ENCODE measurements at places on chromosomes 12 and 14. TPM values are rescaled to one million over a fixed set of nuclear protein-coding genes. Genes with fewer than 3 reads are reported as not detected.

- no peak for DNase-seq
- H3K27me3 ChIP-seq, result peaks cover 14% of the 10 kb centered on the region
- no peak overlapping the region for H3K4me3 ChIP-seq
- no peaks in the 10 kb centered on the region for H3K4me1 ChIP-seq
Measured at GRCh38 chr14:90467501-90467900, 70.7 kb downstream of the CALM1 start.

TSPAN19 gene
- not detected for total RNA-seq

LRCOL1 gene
- total RNA-seq, result 0.28 TPM

TOMM20L gene
- not detected for total RNA-seq

DNA sequence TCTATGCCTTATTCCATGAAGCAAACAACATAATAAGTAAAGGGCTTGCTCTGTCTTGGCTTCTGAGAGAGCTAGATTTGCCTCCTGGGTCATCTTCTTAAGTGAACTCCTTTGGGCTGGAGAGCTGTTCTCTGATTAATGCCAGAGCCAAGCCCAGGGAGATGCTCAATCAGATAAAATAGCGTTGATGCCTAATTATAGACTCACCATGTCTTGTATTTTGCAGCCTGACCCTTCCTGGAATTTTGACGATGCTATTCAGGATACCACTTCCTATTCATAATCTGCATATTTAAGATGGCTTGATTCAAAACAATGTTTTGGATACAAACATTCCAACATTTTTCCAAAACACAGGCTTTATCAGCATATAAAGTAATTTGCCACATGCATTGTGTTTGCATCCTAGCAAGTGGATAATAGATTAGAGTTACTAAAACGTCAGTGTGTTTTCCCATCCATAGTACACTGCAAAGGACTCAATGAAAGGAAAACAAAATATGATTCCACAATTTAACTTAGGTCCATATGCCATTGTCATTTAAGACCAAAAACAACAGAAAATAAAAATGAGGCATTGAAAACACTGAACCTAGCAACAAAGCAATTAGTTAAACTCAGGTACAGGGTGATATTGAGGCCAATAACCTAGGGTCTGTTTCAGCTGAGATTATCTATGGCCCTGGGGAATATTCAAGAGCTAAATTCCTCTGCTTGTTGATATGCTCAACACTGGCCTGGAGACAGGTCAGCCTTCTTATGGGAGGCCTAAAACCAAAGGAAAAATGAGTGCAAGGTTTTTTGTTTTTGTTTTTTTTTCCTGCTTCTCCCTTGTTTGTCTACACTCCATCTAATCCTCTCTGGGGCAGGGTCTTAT, 184.2 kb upstream of the FOXN3 start:
- no peaks in the 10 kb centered on the region for H3K27me3 ChIP-seq
- DNase-seq, result no peak
- no peaks in the 10 kb centered on the region for H3K4me1 ChIP-seq
- no peak overlapping the region for H3K27ac ChIP-seq

DNA sequence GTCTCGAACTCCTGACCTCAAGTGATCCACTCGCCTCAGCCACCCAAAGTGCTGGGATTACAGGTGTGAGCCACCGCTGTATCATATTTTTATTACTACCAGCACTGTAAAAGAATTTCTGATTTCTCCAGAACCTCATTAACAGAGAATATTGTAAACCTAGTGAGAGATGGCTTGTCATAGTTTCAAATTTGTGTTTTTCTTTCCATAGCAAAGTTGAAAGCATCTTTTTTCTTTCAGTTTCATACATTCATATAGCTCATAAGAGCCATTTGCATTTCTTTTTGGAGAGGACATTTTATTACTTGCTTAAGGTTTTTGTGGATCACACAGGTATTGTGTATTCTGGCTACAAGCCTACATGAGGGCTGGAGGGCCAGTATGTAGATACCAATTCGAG, 58.0 kb downstream of the MIS18BP1 start:
- no peaks in the 10 kb centered on the region for H3K36me3 ChIP-seq
- no peak overlapping the region for H3K27ac ChIP-seq
- no peak for DNase-seq
- no peaks in the 10 kb centered on the region for H3K27me3 ChIP-seq

KLRC4 gene
- total RNA-seq, result not detected

SPTB gene
- under 0.01 TPM for total RNA-seq

RDH5 gene
- 8.9 TPM for total RNA-seq

DNA sequence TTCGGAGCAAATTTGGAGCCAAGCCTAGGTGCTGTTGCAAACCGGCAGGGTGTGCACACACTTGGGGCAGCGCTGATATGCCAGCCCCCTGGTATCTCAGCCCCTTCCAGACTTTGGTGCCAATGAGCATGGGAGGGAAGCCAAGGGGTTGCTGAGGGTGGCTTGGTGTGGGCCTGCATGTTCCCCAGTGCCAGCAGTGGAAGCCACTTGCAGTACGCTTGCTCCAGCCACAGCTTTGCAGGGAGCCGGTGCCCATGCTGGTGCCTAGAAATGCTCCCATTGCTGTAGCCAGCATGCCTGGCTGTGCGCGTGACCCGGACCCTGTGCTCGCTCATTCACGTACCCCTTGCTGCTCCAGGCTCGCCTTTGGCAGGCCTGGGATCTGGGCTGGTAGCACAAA, 67.1 kb upstream of the DNM1L start:
- DNase-seq, result no peak
- H3K27me3 ChIP-seq, result no peaks in the 10 kb centered on the region
- H3K4me1 ChIP-seq, result no peaks in the 10 kb centered on the region
- H3K36me3 ChIP-seq, result peaks cover 16% of the 10 kb centered on the region
- H3K27ac ChIP-seq, result no peak overlapping the region
- H3K4me3 ChIP-seq, result no peak overlapping the region

GRCh38 chr14:89284333-89285058, 132.5 kb downstream of the FOXN3 start:
- no peaks in the 10 kb centered on the region for H3K4me1 ChIP-seq
- peak; percentile 63 for DNase-seq
- no peak overlapping the region for H3K27ac ChIP-seq
- no peak overlapping the region for H3K4me3 ChIP-seq
- no peaks in the 10 kb centered on the region for H3K27me3 ChIP-seq
- H3K36me3 ChIP-seq, result peaks cover 10% of the 10 kb centered on the region

DNA sequence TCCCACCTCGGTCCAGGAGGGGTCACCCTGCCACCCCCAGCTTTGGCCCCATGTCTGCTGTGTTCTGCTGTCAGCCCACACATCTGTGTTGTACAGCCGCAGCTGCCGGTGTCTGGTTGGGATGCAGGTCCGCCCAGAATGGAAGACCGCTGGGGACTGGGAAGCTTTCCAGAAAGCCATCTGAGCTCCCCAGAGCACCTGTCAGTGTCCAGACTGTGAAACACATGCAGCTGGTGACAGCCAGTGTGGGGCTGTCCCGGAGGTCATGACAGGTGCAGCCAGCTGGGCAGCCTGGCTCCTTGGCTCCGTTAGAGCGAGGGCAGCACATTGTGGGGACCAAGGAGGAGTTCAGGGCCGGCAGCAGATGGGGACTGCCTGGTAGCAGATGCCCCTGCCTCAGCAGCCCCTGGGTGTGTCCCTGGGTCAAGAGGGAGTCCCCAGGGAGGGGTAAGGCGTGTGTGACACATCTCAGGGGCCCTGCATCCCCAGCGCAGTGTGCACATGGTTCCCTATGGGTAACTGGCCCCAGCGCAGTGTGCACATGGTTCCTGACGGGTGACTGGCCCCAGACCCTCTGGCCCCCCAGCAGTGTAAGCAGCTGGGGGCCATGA, 16.4 kb downstream of the CEP170B start:
- H3K27me3 ChIP-seq, result no peaks in the 10 kb centered on the region
- no peaks in the 10 kb centered on the region for H3K4me1 ChIP-seq
- peaks cover 39% of the 10 kb centered on the region for H3K36me3 ChIP-seq
- DNase-seq, result no peak
- no peak overlapping the region for H3K4me3 ChIP-seq

DNA sequence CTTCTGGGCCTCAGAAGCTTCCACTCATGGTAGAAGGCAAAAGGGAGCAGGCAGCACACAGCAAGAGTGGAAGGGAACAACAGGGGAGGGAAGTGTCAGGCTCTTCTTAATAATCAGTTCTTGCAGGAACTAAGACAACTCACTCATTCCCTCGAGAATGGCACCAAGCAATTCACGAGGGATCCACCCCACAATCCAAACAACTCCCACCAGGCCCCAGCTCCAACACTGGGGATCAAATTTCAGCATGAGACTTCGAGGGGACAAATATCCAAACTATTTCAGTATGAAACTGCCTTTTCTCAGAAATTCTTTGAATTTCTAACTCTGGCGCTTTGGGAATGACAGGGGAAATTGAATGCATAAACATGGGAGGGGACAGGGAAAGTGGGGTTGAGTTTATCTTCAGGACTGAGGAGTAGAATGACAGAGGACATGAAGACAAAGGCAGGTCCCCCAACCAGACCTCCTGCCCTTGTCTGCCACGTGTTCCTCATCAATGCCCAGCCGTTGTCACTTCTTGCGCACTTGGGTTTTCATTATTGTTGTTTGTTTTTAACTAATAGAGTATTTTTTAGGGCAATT, 24.6 kb upstream of the APOF start:
- peaks cover 7% of the 10 kb centered on the region for H3K27me3 ChIP-seq
- H3K4me1 ChIP-seq, result peaks cover 9% of the 10 kb centered on the region
- H3K27ac ChIP-seq, result peak overlapping the region; percentile 59
- DNase-seq, result peak; percentile 49
